ENCODE measurements at places on chromosomes 6 and 20.

DNA sequence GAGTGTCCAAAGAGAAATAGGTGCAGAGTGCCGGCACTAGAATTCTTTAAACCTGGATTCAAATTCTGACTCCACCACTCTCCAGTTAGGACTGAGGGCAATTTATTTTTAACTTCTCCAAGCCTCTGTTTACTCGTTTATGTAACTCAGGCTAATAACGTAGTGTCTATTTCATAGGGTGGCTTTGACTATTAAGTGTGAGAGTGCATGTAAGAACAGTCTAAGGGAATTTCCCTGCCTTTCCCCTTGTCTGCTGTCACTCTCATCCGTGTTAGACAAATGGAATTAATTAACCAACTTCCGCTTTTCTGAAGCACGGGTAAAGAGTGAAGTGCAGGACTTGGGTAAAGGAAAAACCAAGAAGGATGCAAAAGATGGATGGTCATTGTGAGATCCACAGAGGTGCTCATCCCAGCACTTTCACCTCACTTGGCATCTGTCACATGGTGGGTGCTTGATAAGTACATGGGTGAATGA, 4.1 kb upstream of the ZKSCAN8 start:
- no peak for DNase-seq

DNA sequence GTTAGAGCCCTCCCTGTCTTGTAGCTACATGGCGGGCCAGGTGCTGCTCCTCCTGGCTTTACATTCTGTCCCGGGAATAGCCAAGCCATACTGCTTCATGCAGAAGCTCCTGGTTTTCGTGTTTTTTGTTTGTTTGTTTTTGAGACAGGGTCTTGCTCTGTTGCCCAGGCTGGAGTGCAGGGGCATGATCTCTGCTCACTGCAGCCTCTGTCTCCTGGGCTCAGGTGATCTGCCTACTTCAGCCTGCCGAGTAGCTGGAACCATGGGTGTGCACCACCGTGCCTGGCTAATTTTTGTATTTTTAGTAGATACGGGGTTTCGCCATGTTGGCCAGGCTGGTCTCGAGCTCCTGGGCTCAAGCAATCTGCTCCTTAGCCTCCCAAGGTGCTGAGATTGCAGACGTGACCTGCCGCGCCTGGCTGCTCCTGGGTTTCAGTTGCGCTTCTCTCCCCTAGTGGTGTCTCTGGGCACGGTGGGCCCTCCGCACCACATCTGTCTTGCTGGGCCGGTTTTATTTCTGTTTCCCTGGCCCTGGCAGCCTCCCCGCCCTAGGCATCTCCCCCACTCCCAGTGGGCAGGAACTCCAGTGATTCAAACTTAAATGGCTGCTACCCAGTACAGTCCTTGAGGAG, 12.9 kb downstream of the CDYL start:
- no peak for DNase-seq

DNA sequence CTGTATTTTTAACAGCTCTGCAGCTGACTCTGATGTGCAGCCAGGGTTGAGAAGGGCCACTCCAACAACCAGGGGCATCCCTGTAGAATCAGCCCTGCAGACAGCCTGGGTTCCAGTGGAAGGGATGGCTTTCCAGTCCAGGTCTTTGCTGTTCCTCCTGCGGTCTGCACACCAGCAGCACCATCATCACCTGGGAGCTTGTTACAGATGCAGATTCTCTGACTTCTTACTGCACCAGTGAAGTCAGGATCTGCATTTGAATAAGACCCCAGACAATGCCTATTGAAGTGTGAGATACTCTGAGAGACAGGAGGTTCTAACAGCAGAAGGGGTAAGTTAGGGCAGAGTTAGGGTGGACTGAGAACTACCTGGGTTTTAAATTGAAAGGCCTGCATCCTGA, 151.3 kb downstream of the F13A1 start:
- no peak for DNase-seq

DNA sequence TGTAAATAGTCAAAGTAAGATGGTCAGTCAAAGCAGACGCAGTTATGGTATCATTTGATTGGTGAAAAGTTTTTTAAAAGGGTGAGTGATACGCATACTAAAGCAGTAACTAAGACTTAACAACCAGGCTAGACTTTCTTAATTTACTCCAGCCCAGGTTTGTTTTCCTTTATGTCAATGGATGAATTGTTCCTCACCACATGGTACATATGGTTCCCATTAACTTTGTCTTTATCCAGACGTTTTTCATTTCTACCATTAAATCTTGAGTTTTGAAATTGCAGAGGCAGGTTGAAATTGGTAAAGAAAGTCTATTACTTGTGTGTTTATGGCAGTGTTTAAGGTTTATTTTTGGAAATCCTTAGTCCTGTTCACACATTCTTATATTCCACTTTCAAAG, 98.5 kb upstream of the SCGN start:
- no peak for DNase-seq

DNA sequence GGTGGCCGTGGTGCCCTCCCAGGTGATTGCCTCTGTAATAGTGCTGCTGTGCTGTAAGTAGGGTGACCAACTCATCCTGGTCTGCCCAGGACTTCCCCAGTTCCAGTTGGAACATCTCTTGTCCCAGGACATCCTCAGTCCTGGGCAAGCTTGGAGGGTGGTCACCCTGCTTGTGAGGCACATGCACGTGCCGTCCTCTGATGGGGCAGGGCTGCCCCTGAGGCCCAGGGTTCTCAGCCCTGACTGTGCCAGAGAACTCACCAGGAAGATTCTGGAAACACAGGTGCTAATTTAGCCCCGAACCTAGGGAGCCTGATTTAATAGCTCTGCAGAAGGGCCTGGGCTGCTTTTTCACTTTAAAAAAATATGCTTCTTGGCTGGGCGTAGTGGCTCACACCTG, 120.9 kb upstream of the PHACTR3 start:
- DNase-seq, result peak; percentile 29

DNA sequence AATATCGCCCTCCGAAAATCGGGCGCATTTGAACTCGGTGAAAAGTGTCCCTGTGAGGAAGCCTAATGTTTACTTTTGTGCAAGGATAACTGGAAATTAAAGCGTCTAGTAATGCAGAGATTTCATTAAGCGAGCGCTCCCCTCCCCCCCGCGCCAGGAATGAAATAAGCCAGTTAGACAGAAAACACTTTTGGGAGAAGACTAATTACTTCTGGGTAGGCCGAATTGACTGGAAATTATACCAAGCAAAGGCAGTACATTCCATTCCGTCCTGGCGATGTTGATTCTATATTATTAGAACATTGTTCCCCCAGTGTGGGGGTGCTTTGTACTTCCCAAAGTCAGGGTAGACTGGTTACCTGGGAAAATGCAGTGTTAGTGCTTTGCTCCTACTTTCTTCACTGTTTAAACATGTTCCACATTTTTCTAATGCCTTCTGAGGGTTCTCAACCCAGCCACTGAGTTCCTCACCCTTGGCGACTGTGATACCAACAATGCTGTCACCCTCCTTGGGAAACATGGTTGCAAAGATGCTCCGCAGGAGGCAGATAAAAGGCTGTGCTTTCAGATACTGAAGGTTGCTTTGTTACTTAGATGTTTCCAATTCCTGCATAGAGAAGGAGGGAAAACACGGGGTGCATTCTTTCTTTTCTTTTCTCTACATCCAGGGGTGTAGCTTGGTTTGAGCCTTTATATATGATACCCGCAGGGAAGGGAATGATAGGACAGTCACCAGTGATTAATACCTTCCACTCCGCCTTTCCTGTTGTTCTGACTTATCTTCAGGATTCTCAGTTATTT, 2.6 kb downstream of the GJA1 start:
- peak; percentile 56 for DNase-seq

DNA sequence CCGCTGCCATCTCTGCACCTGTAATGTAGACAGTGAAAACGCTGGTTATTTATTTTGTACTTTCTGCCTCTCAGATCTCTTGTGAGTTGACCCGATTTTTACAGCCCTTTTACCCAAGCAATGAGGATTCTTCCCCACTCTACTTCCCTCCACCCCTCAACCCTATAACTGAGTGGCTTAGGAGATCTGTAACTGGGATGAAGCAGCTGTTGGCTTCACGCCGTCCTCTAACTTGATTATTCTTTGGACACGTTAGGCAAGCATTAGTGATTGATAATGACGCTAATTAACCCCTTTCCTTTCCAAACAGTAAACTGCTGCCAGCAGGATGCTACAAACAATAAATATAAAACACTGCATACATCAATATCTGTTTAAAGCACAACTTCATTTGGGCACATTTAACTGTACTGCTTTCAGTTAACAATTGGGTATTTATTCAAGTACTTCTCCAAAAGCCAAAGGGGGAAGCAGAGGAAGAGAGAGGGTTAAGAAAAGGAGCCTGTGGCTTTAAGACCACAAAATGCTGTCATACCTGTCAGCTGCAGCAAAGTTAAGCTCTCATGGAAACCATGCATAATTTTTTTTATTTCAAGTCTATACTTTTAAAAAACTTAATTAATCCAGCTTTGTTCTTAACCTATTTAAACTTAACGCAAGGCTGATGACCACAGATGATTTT, 21.2 kb downstream of the TFAP2A start:
- DNase-seq, result no peak

- DNase-seq, result no peak
These were observed 376.4 kb downstream of the CDH4 start for GRCh38 chr20:61628480-61628879.

DNA sequence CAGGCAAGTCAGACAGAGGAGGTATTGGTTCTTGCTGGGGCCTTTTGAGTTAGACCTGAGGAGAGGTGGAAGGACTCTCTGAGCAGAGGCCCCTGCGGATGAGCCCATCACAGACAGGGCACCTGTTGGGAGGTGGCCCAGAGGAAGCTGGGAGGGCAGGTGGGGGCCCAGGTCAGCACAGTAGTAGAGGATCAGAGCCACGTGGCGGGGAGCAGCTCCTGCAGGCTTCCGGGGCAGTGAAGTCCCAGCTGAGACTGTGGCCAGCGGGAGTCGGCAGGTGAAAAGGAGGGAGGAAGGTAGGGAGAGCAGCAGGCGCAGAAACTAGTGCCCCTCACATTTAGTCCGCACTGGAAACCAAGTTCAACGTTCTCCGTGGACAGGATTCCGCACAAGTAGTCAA, 61.8 kb downstream of the RSPH3 start:
- DNase-seq, result no peak

DNA sequence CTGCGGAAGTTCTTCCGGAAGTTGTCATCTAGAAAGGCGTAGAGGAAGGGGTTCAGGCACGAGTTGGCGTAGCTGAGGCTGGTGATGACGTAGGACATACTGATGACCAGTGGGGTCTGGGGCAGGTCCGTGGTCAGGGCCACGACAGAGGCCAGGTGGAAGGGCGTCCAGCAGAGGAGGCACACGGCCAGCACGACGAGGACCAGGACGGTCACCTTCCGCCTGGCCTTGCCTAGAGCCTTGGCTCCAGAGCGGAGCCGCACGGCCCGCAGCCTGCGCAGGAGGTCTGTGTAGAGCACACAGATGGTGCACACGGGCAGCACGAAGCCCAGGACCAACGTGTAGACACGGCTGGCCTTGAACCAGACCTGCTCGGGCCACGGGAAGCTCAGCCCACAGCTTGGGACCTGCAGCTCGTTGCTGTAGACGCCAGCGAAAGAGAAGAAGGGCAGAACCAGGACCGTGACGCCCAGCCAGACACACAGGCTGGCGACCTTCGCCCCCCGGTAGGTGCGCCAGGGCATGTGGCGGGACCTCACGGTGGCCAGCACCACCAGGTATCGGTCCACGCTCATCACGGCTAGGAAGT, 1.4 kb downstream of the NPBWR2 start:
- DNase-seq, result no peak

- DNase-seq, result no peak
These were observed 16.7 kb downstream of the BMP2 start for GRCh38 chr20:6784210-6784631.

GRCh38 chr6:160934157-160934556, 57.4 kb upstream of the MAP3K4 start:
- no peak for DNase-seq

DNA sequence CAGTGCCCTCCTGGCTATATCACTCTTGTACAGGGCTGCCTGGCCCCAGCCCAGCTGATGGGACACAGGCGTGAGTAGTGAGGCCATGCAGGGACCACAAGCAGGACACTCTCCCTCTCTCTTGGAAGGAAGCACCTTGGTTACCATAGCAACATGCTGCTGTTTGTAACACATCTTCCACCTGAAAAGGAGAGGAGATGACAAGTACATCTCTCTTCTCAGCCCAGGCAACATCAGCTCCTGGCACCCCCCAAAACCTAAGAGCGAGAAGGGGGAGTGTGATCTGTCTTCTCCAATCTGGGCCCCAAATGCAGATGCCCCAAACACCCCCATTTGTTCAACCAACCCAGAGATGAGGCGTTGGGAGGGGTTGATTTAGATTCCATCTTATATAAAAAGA, 49.9 kb downstream of the KCNB1 start:
- no peak for DNase-seq
